EH (cell line): ENCODE measurements at places on chromosomes 5 and 9.

- DNase-seq, result peak; percentile 37
Observed at GRCh38 chr5:54148067-54148845, 162.1 kb downstream of the ARL15 start.

DNA sequence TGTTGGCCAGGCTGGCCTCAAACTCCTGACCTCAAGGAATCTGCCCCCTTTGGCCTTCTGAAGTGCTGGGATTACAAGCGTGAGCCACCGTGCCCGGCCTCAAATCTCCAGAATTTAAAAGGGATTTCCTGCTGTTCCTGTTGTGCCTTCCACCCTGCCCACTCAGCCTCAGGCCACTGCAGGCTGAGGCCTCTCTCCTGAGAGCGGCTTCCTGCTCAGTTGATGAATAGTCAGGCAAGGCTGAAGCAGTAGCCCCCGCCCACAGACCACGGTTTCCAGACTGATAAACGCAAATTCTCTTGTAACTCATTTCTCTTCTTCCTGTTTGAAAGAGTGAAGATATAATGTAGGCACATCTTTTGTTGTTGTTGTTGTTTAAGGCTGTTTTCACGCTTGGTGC lies 127.0 kb upstream of the PLCXD3 start:
- no peak for DNase-seq

DNA sequence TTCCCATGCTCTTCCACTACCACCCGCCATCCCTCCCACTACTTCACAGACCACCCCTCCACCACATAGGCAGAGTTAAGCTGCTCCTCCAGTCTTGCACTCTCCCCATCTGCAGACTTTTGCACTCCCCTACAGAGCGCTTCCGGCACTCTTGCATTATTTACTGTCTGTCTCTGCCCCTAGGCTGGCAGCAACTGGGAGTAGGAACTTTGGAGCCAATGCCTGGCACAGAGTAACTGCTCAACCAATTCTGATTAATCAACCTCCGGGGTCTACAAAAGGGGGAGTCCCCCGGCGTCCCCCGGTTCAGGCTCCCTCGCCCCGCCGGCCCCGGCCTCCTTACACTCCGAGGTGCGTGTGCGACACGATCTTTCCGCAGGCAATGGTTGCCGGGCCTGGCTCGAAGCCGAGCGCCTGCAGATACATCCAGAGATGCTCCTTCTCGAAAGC lies 498 bp downstream of the HAUS6 start:
- DNase-seq, result peak; percentile 47

GRCh38 chr5:126094991-126095390 lies 328.2 kb upstream of the GRAMD2B start:
- DNase-seq, result no peak

DNA sequence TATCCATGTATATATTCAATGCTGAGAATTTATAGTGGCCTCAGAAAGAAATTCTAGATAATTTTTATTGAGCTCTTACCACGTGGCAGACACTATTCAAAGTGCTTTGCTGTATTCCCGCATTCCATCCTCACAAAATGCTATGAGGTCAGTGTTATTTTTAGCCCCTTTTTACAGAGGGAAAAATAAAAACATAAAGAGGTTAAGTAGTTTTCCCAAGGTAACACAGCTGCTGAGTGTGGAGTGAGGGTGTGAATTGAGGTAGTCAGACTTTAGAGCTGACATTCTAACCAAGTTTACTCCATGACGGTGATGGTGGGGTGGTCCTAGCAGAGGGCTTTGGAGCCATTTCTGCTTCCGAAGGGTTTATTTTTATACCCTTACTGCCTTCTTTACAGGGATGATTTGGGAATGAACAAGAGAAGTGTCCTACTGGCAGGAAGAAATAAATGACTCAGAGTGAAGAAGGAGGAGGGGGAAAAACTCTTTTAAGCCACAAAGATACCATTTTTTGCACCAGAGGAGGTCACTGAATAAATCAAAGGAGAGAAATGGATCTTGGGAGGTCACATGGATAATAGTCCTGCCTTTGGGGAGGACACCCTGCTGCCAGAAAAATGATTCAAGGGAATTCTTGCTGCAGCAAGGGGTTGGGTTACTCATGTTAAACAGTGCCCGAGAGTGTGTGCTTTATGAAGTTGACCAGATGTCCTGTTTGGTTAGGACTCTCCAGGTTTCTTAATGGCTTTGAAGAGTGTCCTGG lies 76.1 kb downstream of the HMHB1 start:
- DNase-seq, result peak; percentile 96

DNA sequence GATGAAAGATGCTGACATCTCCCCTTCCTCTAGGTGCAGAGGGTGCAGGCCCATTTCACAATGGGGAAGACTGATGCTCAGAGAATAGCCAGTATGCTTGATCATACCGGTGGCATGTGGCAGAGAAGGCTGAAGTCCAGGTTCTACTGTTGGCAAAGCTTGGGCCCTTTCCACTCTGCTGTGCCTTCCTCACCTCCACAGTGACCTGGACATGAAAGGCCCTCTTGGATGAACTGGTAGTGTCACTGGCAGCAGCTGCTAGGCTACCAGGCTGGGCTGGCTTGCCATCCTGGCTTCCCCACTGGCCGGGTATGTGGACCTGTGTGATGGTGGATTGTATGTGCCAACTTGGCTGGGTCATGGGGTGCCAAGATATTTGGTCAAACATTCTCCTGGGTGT lies 92.0 kb downstream of the GADD45G start:
- DNase-seq, result no peak

GRCh38 chr5:79798893-79799590 lies 109.4 kb downstream of the CMYA5 start:
- no peak for DNase-seq

DNA sequence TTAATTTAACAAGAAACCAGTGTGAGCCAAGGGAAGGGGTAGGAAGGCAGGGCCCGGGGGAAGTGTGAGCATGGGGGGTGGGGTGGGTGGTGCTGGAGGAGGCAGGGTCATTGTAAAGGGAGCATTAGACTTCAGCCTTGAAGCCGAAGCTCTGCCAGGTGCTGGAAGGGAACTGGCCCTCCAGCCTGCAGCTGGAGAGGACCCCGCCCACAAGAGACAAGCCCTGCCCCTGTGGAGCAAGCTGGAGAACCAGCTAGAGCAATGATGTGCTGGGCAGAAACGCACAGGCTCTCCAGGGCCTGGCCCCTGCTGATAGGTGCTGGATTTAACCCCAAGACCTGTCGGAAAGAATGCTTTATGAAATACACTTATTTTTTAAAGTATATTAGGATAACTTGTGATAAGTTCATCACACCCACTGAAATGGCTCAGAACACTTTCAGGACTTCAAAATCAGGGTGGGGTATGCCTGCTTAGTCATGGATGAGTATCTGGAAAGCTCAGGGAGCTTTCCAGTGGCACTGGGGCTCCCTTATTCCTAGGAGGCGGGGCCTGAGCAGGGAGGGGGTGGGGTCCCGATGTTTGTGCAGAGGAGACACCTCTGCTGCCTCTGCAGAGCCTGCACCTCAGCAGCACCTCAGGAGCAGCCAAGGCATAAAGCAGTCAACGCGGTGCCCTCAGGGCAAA lies 27.1 kb downstream of the UBE2QL1 start:
- no peak for DNase-seq

DNA sequence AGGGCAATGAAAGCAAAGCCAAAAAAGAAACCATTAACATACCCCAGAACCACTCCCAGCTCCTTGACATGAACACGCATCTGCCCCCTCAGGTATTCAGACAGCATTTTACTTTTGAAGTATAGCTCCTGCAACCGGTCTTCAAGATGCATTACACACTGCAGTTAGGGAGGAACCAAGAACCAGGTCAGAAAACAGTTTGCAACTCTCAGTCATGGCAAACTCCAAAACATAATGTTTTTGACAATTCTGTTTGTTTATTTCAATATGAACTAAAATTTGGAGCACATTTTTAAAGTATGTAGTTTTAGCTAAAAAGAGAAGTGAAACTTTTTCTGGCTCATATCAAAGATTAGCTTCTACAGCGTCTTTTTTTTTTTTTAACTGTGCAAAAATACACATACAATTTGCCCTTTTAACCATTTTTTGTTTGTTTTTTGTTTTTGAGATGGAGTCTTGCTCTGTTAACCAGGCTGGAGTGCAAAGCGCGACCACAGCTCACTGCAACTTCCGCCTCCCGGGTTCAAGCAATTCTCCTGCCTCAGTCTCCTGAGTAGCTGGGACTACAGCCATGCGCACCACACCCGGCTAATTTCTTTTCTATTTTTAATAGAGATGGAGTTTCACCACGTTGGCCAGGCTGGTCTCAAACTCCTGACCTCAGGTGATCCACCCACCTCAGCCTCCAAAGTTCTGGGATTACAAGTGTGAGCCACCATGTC lies 12.2 kb upstream of the RAPGEF6 start:
- no peak for DNase-seq

DNA sequence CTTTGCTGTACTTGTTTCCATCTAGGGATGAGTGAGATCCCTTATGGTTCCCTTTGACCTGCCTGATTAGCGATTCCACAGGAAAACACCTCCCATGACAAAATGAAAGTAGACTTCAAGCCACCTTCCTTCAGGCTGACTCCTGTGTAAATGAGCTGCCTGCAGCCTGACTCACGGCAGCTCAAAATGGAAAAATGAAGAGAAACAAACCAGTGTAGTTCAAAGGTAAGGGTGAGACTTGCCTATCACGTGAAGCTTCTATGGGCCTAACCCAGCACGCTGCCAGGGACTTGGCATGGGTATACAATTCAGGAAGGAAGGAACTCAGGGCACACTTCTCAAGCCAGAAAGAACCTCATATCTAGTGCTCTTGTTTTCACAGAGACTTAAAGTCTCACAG lies 110.1 kb upstream of the LRRTM2 start:
- DNase-seq, result peak; percentile 42

- no peak for DNase-seq
Observed at GRCh38 chr5:82526540-82526939, 248.4 kb upstream of the RPS23 start.

- no peak for DNase-seq
Observed at GRCh38 chr5:11164531-11165294, 403.7 kb upstream of the DAP start.
